ENCODE measurements at places on chromosomes 7 and 10. TPM values are rescaled to one million over a fixed set of nuclear protein-coding genes. Genes with fewer than 3 reads are reported as not detected.

DNAAF5 gene
- 31.4 TPM for total RNA-seq

POLR2J2 gene
- not detected for total RNA-seq

TRIM50 gene
- total RNA-seq, result not detected

NPC1L1 gene
- not detected for total RNA-seq

PVRIG gene
- not detected for total RNA-seq

RARRES2 gene
- total RNA-seq, result not detected

PTF1A gene
- total RNA-seq, result not detected

HOGA1 gene
- total RNA-seq, result 6.7 TPM

OGDHL gene
- total RNA-seq, result not detected

RFC2 gene
- total RNA-seq, result 17.3 TPM

GNG11 gene
- 7.1 TPM for total RNA-seq

ACTL6B gene
- total RNA-seq, result not detected

MYH16 gene
- total RNA-seq, result not detected

SFRP4 gene
- total RNA-seq, result 16.3 TPM

GDF2 gene
- not detected for total RNA-seq

HOXA6 gene
- total RNA-seq, result 0.82 TPM

EFCAB10 gene
- total RNA-seq, result not detected

FBXL13 gene
- 0.25 TPM for total RNA-seq

EPO gene
- not detected for total RNA-seq

PCGF6 gene
- total RNA-seq, result 31.0 TPM

KIAA1549 gene
- 0.57 TPM for total RNA-seq

FBXO24 gene
- total RNA-seq, result 1.0 TPM
